Left lobe of liver (tissue), 2 donors: ENCODE measurements at places on chromosomes 1 and 21. TPM values are rescaled to one million over a fixed set of nuclear protein-coding genes. Genes with fewer than 3 reads are reported as not detected.
A peak's percentile ranks its signal among the peaks of the same experiment; 100 is the strongest.

ALG14 gene
- total RNA-seq, result 5.4 TPM

KRTAP12-2 gene
- not detected for total RNA-seq

S100A2 gene
- 0.55 TPM for total RNA-seq

WNT2B gene
- total RNA-seq, result 0.40 TPM

SLC44A5 gene
- 0.33 TPM for total RNA-seq

BROX gene
- 12.8 TPM for total RNA-seq

S100A12 gene
- total RNA-seq, result 1.2 TPM

SAMD11 gene
- 4.9 TPM for total RNA-seq

NBPF20 gene
- total RNA-seq, result 10.0 TPM

OR2T29 gene
- total RNA-seq, result not detected

SAMSN1 gene
- 1.6 TPM for total RNA-seq

HTR6 gene
- not detected for total RNA-seq

OR2T35 gene
- not detected for total RNA-seq

AADACL4 gene
- not detected for total RNA-seq

GRCh38 chr1:214997685-214998084 is 84.9 kb upstream of the KCNK2 start:
- no peak for DNase-seq

DNA sequence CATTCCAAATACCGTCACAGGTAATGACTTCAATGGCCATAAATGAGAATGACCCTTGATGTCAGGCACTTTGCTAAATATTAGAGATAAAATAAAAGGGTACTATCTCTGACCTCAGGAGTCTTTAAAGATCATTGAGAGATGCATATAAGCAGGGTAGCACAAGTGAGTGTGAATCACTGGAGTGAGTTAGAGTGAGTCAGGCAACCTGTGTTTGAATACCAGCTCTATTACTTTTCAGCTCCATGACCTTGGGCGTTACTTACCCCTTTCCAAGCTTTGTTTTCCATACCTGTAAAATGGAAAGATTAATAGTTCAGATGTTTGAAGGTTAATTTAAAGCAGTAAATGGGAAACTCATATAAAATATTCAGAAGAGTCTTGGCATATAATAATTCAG is 1058.0 kb upstream of the ADGRL4 start:
- no peak for DNase-seq

DNA sequence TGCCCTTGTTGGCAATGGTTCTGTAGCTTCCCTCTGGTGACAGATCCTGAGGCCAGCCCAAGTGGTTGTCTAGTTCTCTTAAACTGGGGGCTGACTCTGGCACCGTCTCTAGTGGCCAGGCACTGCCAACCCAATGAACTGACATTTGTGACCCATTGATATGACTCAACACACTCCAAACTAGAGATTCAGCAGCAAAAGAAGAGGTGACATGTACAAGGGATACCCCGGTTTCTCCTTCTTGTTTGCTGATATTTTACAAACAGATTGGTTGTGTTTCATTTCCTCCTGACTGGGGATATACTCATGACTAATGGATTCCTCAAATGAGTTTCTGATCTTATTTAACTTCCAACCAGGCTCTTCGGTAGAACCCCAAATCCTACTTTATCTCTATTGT is 65.9 kb upstream of the DNAJC6 start:
- DNase-seq, result no peak

- DNase-seq, result no peak
Observed at GRCh38 chr1:227926216-227926791, 21.4 kb downstream of the WNT9A start.

- no peak for DNase-seq
Observed at GRCh38 chr1:30166174-30166573, 557.2 kb downstream of the MATN1 start.

- DNase-seq, result no peak
Observed at GRCh38 chr1:41488040-41488951, 3.8 kb upstream of the EDN2 start.

- no peak for DNase-seq
Observed at GRCh38 chr1:147833231-147833860, 69.2 kb upstream of the GJA8 start.

DNA sequence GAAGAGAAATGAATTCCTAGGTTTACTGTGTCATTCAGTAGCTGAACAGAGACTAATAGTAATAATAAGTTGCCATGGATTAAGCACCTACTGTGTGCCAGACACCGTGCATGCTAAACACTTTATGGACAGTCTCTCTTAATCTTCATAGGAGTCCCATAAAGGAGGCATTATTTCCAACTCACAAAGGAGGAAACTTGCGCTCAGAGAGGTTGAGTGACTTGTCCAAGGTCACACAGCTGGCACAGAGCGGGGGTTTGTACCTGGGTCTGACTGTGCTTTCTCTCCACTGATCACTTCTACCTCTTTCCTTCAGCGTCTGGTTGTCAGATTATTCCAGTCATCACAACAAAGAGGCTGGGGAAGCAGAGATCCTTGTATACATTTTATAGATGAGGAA is 91.3 kb downstream of the KIRREL1 start:
- DNase-seq, result no peak

DNA sequence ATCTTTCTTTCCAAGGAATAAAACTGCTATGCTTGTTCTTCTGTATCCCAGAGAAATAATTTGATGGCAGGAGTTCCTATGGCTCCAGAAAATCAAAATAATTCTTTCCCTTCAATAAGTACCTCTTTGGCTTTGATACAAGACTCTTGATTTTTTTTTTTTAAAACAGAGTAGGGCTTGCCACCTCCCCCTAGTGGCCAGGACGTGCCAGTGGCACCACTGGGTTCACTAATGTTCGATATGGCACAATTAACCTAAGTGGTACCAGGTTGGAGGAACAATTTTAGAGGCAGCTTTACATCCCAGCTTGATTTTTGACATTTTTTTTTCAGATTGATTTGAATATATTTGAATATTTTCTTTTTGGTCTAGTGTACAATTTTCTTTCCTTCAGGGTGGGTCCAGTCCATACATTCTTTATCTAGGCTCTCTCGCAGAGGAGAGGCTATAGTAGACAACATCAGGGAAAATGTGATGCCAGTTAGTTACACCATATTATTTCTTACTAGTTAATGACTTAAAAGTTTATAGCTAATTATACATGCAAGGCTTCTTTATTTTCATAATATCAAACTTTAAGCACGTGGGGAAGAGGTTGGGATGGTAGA is 330.9 kb downstream of the S1PR1 start:
- DNase-seq, result no peak

GRCh38 chr1:163168053-163168452 is 34.7 kb downstream of the RGS5 start:
- no peak for DNase-seq

GRCh38 chr1:76843821-76844464 is 23.3 kb upstream of the ST6GALNAC5 start:
- no peak for DNase-seq

DNA sequence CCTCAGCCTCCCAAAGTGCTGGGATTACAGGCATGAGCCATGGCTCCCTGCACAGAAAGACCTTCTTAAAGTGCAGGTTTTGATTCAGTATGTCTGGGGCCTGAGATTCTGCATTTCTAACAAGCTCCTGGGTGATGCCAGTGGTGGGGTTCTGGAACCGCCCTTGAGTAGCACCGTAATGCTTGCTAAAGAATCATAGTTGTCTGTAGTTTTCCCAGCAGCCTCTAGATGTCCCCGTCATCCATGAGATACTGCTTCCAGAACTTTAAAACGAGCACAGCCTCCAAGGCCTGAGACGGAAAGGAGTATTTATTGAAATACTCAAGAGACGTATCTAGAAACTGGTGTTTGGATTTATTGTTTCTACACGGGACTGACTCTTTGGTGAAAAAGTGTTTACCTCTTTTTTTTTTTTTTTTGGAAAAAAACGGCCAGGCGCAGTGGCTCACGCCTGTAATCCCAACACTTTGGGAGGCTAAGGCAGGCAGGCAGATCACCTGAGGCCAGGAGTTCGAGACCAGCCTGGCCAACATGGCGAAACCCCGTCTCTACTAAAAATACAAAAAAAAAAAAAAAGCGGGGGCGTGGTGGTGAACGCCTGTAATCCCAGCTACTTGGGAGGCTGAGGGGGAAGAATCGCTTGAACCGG is 2.6 kb upstream of the TOR3A start:
- no peak for DNase-seq

DNA sequence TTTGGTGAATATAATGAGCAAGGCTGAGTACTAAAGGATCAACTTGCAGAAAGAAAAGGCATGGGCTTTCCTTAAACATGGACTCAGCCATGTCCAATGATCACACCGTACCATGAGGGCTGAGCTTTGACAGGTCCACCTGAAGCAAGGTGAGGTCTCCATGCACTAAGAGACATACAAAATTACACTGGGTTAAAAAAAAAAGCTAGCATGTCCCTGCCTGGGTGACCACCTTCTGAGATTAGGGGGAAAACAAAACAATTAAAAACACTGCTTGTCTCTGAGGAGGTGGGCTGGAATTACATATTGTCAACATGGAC is 22.7 kb downstream of the DUSP10 start:
- no peak for DNase-seq

DNA sequence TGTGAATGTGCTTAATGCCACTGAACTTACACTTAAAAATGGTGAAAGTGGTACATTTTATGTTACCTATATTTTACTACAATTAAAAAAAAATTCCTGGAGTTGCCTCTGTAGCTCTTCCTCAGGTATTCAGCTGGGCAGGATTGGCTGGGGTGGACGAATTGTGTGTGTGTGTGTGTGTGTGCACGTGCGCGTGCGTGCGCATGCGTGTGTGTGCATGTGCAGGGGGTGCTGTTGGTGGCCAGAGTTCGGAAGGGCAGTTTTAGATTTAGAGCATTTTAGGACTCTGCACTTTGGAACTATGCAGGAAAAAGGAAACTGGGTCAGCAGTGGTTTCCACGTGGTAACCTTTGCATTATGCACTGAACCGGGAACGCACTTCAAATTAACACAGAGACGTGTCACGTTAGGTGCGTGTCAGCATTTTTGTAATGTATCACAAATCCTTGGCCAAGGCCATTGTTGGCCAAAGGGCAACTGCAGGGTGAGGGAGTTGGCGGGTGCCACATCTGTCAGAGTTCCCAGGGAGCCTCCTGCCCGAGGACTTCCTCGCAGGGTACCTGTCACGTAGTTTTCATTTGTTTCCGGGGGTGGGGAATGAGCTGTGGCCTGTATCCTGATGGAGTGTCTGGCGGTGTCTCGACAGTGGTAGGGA is 312.8 kb downstream of the CAMTA1 start:
- peak; percentile 94 for DNase-seq

- DNase-seq, result no peak
Observed at GRCh38 chr1:206537141-206537540, 29.8 kb downstream of the RASSF5 start.

GRCh38 chr1:24186993-24187790 is at the start of gene IFNLR1:
Gene IFNLR1 (minus strand): TSS chr1:24187289. CDS start chr1:24187248, 41 bp downstream.
- DNase-seq, result peak; percentile 86

DNA sequence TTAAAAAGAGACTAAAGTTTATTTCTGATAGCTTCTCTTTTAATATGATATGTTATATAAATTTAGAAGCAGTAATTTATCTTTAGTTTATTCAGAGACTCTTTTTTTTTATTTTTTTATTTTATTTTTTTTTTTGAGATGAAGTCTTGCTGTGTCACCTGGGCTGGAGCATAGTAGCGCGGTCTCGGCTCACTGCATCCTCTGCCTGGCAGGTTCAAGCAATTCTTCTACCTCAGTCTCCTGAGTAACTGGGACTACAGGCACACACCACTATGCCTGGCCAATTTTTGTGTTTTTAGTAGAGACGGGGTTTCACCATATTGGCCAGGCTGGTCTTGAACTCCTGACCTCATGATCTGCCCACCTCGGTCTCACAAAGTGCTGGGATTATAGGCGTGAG is 89.6 kb downstream of the DISP1 start:
- DNase-seq, result no peak

DNA sequence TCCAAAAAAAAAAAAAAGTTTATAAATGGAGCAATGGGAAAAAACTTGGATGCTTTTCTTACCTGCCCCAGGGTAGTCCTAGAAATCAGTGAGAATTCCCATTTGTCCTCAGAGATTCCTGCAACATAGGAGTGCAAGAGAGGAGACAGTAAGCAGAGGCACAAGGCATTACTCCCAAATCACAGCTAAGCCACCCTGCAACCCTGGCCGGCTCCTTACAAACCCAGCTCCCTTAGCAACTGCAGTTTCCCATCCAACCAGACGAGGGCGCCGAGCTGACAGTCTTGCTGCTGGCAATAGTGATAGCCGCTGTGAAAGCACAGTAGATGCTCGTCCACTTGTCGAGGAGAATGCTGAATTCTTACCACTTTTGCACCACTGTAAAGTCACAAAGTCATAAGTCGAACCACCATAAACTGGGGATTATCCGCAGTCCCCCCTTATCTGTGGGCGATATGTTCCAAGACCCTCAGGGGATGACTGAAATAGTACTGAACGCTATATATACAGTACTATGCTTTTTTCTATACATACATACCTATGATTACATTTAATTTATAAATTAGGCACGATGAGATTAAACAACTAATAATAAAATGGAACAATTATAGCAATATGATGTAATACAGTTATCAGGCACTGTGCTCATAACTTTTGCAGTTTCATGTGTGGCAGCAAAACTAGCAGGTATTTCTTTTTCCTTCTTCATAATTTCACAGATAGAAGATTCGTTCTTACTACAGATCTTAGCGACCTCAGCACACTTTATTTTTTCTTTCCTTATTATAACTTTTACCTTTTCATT is 6.0 kb upstream of the PITHD1 start:
- peak; percentile 85 for DNase-seq

GRCh38 chr1:166032572-166033371 is 134.0 kb downstream of the FAM78B start:
- DNase-seq, result peak; percentile 89

- DNase-seq, result no peak
Observed at GRCh38 chr1:30764396-30764795, 6.8 kb upstream of the LAPTM5 start.

DNA sequence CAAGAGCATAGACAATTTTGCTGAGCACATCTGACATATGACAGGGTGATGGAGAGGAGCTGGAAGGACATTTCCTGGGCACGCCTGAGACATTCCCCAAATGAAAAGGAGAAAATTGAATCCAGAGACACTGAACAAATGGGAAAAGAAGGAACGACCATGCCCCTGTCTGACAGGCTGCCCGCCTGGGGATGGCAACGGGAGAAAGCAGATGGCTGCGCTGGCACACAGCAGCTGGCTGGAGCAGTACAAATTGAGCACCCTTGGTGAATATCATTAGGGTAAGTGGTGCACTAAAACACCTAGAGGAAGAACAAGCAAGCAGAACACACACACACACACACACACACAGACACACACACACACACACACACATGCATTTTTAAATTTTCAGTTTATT is 174.3 kb upstream of the DUSP10 start:
- DNase-seq, result no peak

DNA sequence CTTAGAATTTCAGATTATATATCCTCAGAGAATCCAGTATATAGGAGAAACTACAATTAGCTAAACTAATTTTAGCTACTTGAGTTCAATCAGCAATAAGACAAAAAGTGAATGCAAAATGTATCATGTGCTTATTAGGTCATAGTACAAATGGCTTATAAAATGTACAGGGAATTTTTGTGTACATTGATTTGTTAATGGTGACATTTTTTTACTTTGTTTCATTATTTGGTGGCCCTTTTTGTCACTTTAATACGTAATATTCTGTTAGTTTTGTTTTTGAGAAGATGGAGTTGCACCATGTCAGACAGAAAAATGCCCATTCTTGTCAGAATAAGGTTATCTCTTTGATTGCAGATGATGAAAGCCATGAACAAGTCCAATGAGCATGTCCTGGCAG is 33.6 kb downstream of the CC2D1B start:
- DNase-seq, result no peak

- DNase-seq, result no peak
Observed at GRCh38 chr1:200311256-200311655, 98.6 kb downstream of the ZNF281 start.

GRCh38 chr1:176118985-176119384 is 88.1 kb downstream of the COP1 start:
- no peak for DNase-seq
